Hematopoietic multipotent progenitor cell treated with erythropoietin and hydrocortisone succinate and interleukin-3 and kit ligand, for 15 days (in vitro differentiated cells): ENCODE measurements at places on chromosomes 6 and 20.

- no peak for DNase-seq
These were observed 697.6 kb downstream of the HACE1 start for GRCh38 chr6:104162036-104162669.

DNA sequence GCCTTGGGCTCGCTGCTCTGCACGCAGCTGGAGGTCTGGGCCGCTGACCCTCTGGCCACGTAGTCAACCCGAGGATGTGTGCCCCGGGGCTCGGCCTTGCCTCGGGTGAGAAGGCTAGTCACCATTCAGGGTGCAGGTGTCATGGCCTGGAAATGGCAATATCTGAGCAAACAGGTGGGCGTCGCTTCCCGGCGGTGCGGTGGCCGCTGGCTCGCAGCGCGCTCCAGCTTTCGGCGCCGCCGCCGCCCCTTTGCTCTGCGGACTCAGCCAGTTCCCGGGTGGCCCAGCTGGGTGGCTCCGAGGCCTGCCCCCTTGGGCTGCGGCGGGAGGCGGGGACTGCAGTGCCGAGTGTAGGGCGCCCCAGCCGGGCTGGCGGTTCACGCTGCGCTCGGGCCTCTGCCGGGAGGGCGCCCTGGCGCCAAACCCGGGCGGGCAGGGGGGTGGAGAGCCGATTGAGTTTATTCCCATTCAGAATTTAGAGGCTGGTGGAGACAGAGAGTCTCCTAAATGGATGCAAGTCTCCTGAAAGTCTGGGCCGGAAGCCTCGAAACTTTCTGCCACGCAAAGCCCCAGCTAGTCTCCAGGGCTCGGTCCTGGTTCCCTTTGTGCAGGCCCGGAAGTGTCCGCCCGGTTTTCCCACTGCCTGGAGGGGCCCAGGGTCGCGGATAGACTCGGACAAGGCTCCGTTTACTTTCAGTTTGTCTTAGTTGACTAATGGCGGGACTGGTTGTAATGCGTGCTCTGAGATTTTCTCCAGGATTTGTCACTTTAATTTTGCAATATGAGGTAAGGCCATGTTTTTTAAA, 11.3 kb upstream of the TFAP2A start:
- DNase-seq = no peak

DNA sequence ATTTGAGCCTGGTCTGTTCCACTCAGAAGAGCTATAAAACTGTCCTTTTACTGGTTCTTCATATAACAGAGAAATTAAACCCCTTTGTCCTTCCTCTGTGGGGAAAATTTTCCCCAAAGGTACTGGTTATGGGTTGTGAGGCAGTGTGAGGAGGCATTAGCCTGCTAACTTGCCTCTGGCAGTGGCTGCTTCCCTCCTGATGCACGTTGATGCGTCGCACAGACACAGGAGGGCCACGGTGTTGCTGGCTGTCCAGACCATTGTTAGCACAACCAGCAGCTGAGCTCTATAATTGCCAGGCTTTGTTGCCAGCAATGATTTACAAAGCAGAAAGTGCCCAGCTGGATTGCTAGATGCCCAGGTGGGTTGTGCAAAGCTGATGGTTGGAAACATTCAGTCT, 10.1 kb downstream of the AAR2 start:
- no peak for DNase-seq

DNA sequence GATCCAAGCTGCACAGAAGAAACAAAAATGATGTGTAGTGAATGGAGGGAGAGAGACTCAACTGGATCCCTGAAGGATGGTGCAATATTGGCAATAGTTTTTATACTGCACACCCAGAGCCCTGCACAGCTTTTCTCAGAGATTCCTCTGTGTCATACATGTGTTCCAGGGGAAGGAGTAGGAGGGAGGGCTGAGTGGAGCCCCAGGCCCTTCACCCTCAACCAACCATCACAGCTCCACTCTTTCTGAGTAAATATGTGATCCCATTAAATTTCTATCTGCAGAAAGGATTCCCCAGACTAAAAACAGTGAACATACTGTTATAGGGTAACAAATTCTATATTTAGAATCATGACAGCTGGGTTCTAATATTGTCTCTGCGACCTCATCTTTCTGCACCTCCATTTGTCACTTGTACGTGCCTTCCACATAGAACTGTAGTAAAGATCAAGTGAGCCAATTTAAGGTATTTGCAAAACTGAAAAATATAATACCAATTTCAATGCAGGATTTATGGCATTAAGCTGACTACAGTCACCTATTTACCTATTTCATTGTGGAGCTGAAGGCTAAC, 421.4 kb upstream of the NRSN1 start:
- DNase-seq = no peak

GRCh38 chr6:150732765-150733539, 132.6 kb upstream of the MTHFD1L start:
- DNase-seq = no peak

- peak; percentile 22 for DNase-seq
These were observed 12.0 kb downstream of the SLC12A5 start for GRCh38 chr20:46040902-46041535.

- DNase-seq = no peak
These were observed at the start of gene CALHM5 for GRCh38 chr6:116511424-116512110. TSS of gene CALHM5 (plus strand) at chr6:116511639. CDS start at chr6:116511697, 58 bp downstream.

GRCh38 chr6:156392648-156393047, 384.5 kb upstream of the ARID1B start:
- no peak for DNase-seq

DNA sequence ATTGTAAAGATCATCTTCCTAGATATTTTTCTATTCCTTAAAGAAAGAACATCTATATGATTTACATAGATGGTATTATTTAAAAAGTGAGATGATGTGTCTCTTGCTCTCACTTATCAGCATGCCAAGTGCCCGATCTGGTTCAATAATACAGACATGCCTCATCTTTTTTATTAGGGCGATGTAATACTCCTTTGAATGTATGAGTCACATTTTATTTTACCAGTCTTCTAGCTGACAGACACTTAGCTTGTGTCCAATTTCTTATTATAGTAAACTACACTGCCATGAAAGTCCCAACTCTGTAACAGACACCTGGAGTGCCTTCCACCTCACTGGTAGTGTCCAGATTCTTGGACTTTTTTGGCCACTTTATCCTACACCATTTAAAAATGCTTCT, 586.6 kb upstream of the BTBD3 start:
- no peak for DNase-seq

DNA sequence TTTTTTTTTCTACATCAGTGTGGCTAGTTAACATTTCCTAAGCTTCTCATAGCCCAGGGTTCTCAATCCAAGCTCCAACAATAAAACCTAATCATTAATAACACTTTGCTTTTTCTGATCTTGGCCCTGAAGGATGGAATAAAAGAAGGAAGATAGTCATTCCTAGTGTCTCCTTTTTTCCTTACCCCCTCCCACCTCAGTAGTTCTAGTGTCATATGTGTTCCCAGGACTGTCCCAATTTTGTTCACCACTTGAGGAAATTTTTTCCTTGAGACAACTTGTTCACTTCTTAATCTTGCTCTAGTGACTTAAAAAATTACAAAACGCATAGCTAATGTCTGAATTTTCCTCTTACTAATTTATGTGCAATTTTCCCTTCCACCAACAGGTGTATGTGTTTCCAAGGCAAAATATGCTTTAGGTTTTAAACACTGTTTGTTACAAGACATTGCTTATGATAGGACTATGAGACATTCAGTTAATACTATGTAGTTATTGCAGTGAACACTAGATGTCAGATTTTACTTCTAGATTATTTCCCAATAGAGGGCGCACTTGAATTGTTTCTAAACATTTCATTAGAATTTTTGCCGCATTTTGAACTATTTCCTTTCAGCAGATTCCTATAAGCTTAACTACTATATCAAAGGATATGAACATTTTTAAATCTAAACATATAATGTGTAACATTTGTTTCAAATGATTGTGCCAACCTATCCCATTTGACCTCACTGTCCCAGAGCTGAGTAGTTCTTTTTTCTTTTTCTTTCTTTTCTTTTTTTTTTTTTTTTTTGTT, 18.5 kb upstream of the C6orf141 start:
- peak; percentile 81 for DNase-seq

- DNase-seq = no peak
These were observed 101.0 kb downstream of the NRN1 start for GRCh38 chr6:5905431-5906339.

DNA sequence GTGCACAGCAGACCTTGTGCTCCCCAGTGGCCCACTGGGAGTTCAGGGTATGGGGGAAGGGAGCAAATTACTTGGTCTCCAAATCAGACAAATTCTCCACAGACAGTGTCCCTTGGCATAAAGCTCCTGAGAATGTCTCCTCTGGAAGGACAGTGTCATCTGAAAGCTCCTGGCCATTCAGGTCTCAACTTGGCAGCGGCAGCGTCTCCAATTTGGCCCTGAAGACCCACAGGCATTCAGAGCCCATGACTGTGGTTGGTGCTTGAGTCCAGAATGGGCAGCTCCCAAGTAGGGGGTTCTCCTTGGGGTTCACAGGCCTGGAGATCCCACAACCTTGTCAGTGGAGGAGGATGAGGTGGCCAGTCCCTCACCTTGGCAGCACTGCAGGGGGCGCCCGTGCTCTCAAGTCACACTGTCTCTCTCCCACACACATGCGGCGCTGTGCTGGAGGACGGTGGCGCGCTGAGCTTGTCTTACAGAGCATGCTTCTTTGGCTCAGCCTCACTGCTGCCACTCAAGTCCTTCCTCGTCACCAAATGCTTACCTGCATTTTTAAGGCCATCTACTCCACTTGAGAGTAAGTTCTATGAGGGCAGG, 20.7 kb downstream of the DYNLRB1 start:
- DNase-seq = peak; percentile 49

- DNase-seq = no peak
These were observed 988 bp downstream of the ECHDC1 start for GRCh38 chr6:127342296-127342945.

GRCh38 chr6:169886631-169887227, 135.3 kb downstream of the ERMARD start:
- no peak for DNase-seq

- no peak for DNase-seq
These were observed 587.2 kb downstream of the EPM2A start for GRCh38 chr6:145147981-145148749.

GRCh38 chr6:20770773-20771172, 236.5 kb downstream of the CDKAL1 start:
- DNase-seq = no peak

DNA sequence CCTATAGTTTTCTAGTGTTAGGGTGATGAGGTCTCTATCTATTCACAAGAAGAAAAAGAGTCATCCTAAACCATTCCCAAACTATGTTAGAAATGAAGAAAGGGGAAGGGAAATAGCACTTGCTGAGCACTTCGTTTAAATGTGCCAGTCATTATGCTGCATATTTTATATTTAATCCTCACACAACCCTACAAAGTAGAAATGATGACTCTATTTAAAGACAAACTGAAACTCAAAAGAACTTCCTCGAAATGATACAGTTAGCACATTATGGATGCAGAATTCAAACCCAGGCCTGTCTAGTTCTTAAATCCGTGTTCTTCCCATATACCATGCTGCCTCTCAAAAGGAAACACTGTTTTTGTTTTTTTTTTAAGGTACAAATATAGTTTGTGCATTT, 174.6 kb downstream of the GMPR start:
- DNase-seq = no peak

DNA sequence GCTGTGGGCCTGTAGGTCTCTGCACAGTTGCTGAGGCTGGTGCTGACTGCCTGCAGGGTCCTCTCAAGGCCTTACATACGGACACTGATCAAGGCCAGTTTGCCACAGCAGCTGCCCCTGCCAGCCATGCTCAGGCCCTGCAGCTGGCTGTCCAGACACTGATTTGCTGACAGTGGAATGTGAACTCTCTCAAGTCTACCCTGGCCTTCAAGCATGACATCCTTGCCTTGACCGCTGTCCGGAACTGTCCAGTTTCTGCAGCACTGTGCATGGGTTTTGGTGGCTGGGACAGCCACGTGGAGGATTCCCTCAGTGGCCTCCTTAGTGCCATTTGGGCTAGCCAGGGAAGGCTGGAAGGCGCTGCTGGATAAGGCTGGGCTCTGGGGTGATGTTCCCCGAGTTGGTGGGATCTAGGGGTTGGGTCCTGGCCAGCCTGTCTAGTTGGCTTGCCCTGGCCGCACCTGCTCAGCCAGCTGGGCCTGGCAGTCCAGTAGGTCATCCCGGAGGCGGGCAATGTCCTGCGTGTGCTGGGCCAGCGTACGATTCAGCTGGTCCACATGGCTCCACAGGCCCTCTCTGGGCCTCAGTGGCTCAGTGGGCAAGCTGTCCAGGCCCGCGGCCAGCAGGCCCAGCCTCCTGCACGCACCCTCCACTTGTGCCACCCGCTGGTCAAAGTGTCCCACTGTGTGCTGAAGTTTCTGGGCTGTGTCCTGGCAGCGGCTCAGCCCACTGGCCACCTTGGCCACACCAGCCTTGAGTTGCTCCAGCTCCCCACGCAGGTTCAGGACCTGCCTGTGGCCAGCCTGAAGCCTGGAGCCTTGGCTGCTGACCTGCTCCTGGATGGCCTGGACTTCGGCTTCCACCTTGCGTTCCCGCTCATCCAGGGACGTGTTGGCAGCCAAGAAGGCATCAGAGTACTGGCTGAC, 5.5 kb downstream of the EMILIN3 start:
- no peak for DNase-seq

GRCh38 chr20:63886921-63887320, 8.0 kb upstream of the DNAJC5 start:
- no peak for DNase-seq

DNA sequence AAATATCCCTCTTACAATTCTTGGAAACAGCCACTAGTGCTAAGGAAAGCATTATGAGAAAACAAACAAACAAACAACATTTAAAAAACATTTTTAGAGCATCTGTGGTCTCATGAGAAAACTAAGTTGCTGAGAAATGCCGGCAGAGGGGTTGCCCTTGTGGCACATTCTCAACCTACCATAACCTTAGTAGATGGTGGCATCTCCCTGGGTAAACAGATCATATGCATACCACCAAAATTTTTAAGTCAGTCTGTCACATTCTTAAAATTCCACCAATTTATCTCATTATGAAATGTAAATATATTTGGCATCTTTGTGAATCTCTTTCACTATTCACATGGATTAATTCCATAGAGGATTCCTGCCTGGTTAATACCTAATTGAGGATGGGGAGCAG, 575.7 kb upstream of the MARCKS start:
- no peak for DNase-seq

DNA sequence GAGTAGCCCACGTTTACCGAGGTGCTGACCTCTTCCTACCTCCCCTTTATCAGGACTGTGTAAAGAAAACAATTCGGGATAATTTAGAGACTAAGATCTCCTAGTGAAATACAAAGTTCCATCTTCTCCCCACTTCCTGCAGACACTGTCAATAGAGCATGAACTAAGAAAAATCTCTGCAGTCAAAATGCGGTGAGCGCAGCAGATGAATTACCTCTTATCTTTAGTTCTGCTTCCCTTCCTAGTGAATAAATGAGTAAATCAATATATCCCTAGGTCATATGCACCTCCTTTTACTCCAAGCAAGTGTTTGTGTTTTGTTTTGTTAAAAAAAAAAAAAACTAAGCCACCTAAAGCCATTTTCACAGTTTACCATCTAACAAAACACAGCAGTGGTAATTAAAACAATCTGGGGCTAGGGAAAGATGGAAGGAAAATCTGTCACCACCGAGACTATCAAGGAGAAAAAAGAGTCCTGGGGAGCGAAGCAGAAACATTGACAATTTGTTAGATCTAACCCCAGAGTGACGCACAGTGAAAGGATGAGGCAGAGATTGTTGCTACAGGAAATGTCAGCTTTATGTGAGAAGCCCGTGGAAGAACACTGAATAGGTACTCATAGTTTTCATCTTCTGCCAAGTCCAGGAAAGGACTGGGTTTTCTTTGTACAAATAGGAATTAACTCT, 159.4 kb upstream of the SPTLC3 start:
- DNase-seq = no peak

- no peak for DNase-seq
These were observed 253.9 kb downstream of the SLC24A3 start for GRCh38 chr20:19466206-19466928.

- DNase-seq = no peak
These were observed 40.5 kb downstream of the HLA-F start for GRCh38 chr6:29763491-29764289.
